ENCODE measurements at places on chromosomes 4 and X. TPM values are rescaled to one million over a fixed set of nuclear protein-coding genes. Genes with fewer than 3 reads are reported as not detected.

ATP2B3 gene
- not detected for total RNA-seq

DCLK2 gene
- total RNA-seq: 5.2 TPM

DNA sequence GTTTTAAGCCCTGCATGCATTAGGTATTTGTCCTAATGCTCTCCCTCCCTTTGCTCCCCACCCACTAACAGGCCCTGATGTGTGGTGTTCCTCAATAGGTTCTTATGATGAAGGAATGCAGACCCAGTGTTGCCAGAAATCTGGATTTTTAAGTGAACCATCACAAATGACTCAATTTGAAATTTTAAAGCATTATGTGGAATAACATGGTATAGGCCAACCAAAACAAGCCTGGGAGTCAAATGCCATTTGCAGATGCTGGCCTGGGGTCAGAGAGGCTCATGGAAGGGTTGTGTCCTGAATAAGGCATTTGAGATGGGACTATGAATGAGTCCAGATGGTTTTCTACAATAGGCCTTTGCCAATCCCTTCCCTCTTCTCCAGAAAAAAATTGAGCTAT lies 179.6 kb downstream of the SHROOM3 start:
- DNase-seq: no peak

DNA sequence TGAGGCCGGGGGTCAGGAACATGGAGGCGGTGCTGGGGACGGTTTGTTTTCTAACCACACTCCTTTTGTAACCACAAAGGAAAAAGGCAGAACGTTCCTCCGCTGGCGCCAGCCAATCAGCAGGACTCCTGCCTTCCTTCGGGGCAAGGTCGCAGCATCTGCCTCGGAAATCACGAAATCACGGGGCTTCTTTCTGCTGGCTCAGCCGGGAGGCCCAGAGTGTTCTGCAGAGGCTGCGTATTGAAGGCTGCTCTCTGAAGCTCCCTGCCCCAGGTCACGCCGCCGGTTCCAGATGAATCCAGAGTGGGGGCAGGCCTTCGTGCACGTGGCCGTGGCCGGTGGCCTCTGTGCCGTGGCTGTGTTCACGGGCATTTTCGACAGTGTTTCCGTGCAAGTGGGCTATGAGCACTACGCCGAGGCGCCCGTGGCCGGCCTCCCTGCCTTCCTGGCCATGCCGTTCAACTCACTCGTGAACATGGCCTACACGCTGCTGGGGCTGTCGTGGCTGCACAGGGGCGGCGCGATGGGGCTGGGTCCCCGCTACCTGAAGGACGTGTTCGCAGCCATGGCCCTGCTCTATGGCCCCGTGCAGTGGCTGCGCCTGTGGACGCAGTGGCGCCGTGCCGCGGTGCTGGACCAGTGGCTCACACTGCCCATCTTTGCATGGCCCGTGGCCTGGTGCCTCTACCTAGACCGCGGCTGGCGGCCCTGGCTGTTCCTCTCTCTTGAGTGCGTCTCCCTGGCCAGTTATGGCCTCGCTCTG lies 9.4 kb downstream of the TMEM187 start:
- DNase-seq: no peak

- no peak for DNase-seq
These were observed 109.4 kb upstream of the C1GALT1C1 start for GRCh38 chrX:120739300-120739699.

- DNase-seq: no peak
These were observed 1539.0 kb upstream of the IGFBP7 start for GRCh38 chr4:58649226-58649625.

- DNase-seq: peak; percentile 58
These were observed 154.9 kb downstream of the STK32B start for GRCh38 chr4:5206016-5206790.

DNA sequence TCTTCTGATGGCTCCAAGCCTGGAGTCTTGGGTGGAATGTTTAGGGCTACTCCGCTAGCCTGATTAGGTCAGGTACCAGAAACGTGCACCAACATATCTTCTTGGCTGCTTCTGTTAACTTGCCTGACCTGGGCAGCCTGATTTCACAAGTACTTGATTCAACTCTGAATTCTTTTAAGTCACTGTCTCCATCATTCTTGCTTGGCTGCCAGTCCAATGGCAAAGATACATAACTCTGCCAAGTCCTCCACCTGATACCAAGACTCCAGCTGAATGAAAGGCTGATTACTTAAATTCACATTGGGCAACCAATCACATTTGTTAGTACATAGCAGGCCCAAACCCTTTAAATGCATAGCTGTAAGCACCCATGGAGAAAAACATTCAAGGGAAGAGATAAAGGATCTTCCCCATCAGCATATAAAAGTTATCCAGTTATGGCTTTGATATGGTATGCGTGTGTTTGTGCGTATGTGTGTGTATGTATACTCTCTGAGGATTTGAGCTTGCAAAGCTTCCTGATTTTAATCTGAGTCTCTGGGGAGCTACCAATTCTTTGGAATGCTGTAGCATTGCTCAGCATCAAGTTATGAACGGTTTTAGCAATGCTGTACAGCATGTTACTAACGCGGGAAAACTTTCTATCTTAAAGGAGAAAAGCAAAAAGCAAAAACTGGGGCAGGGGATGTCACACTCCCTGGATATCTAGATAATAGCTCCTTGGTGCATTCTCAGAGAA lies 917.2 kb downstream of the DMD start:
- no peak for DNase-seq

DNA sequence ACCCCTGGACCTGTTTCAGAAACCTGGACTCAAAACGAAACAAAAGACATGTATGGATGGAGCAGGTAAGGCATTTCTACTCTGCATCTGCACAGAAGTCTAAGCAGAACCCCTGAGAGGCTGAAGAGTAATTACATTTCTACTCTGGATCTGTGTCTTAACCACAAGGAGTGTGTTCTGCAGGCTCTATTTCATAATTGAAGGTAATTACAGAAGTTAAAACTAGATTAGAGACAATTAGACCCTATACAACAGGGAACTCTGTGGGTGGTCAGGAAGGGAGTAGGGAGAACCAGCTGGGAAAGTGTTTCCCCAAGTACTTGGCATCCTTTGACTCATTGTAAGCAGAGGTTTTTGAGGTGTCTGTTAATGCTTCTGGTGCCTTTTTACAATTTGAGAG lies 69.8 kb downstream of the IGSF1 start:
- no peak for DNase-seq

DNA sequence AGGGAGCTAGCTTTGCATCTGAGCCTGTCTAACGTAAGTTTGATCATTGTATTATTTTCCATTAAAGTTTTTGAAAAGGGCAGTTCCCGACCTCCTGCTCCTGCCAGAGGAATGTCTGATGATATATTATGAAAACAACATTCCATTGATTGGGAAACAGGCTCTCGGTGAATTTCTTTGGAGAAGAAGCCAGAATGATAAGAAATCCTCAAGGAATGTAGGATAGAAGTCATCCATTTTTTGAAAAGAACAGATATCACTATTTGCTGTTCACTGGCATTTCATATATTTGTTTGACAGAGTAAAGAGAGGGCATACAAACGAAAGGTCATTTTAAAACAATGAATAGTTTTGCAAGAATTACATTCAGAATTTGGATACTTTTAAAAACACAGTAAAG lies 781.0 kb upstream of the HTR2C start:
- no peak for DNase-seq

DNA sequence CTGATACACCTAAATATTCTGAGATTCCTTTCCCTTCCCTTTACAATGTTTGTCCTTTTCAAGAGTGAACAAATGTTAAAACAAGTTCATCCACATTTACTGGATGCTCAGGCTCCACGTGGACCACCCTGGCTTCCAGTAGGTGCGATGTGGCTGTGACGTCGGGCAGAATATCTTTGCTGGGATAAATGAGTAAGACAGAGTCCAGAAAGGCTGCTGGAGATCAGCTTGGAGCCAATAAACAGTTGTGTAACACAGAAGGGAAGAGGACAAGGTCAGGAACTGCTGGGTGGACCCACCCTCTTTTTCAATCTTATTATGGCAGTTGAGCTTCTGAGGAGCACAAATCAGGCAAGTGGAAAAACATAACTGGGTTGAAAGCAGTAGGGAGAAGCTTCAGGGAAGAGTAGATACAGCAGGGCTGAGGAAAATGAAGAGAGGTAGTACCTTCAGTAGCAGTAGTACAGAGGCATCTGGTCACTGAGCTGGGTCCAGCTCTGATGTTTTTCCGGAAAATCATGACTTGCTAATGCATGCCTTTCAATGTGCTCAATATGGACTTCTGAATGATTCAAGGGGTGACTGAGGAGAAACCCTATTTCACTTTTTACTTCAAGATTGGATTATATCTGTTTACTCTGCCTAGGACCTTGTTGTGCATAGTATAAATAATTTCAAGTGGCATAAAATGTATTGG lies 171.8 kb upstream of the MAD2L1 start:
- no peak for DNase-seq

- DNase-seq: no peak
These were observed 612 bp downstream of the CPLX1 start for GRCh38 chr4:825063-825970.

GRCh38 chr4:26344901-26345564 lies 24.2 kb downstream of the RBPJ start:
- no peak for DNase-seq

DNA sequence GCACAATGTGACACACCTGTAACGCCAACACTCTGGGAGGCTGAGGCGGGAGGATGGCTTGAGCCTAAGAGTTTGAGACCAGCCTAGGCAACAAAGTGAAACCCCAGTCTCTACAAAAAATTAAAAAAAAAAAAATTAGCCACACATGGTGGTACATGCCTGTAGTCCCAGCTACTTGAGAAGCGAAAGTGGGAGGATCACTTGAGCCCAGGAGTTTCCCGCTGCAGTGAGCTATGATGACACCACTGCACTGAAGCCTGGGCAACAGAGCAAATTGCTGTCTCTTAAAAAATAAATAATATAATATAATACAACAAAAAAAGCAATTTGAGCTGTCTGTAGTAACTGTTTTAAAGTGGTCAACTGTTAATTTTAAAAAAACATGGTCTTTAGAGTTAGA lies 13.2 kb downstream of the SPOCK3 start:
- no peak for DNase-seq

All from SJSA1 (cell line).